ENCODE measurements at places on chromosomes 6 and 20. TPM values are rescaled to one million over a fixed set of nuclear protein-coding genes. Genes with fewer than 3 reads are reported as not detected.

The NDUFAF5 gene
- total RNA-seq = 6.3 TPM

The RNF8 gene
- 15.5 TPM for total RNA-seq

The PRL gene
- not detected for total RNA-seq

The HTR1E gene
- total RNA-seq = not detected

The MYB gene
- not detected for total RNA-seq

The LRRC73 gene
- not detected for total RNA-seq

The BTN1A1 gene
- total RNA-seq = not detected

The ID4 gene
- 53.7 TPM for total RNA-seq

Data from body of pancreas (tissue), 4 donors.